MM.1S (cell line): ENCODE measurements at places on chromosomes 11 and 22.
A peak's percentile ranks its signal among the peaks of the same experiment; 100 is the strongest.

DNA sequence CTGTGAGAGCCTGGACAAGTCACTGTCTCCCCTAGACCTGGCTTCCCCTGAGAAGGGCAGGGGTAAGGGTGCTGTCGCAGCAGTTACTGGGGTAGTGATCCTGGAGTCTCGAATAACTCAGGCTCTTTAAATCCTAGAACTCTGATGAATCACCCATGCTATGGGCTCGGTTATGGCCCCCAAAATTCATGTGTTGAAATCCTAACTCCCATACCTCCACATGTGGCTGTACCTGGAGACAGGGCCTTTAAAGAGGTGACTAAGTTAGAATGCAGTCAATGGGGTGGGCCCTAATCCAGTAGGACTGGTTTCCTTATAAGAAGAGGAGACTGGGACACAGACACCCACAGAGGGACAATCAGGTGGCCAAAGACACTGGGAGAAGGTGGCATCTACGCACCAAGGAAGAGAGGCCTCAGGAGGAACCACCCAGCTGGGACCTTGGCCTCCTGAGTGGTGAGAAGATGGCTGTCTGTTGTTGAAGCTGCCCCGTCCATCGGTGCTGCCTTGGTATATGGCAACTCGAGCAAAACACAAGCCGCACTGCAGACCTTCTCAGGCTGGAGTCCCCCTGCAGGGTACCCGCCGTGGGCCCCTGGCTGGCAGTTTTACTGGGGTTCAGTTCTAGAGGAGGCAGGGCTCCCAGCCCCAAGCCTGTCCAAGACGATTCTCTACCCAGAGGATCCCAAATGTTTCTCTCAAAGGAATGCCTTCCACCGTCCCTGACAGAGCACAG lies 48.8 kb upstream of the SHISAL1 start:
- no peak for DNase-seq

GRCh38 chr11:134266440-134266839 lies 9.7 kb upstream of the GLB1L3 start:
- no peak for DNase-seq

DNA sequence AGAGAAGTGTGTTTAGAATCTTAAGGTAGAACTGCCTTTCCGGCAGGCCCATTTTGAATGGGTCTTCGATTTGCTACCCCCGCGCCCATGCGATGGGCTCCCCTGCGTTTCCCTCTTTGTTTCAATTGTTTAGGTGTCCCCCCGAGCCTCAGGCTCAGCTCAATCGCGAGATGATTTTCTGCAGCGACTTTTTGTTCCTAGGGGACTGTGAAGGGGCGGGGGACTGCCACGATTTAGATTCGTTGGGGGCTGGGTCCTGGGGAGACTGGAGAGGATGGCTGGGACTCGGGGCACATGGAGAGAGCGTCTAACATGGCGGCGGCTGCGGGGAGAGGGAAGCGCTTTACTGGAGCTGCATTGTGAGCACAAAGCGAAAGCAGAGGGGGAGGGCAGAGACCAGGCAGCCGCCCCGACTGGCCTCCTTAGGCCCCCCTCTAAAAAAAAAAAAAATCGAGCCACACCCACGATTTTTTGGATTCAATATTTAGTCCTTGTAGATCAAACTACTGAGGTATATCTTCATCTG lies 1.7 kb downstream of the CAPRIN1 start:
- DNase-seq = peak; percentile 79

DNA sequence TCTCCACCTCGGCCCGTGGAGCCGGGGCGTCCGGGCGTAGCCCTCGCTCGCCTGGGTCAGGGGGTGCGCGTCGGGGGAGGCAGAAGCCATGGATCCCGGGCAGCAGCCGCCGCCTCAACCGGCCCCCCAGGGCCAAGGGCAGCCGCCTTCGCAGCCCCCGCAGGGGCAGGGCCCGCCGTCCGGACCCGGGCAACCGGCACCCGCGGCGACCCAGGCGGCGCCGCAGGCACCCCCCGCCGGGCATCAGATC lies 439 bp downstream of the YAP1 start:
- DNase-seq = no peak

GRCh38 chr11:65136515-65137096 lies 2.3 kb upstream of the SYVN1 start:
- DNase-seq = no peak

- DNase-seq = no peak
Measured at GRCh38 chr11:59918480-59918879, 19.8 kb upstream of the OOSP1 start.

DNA sequence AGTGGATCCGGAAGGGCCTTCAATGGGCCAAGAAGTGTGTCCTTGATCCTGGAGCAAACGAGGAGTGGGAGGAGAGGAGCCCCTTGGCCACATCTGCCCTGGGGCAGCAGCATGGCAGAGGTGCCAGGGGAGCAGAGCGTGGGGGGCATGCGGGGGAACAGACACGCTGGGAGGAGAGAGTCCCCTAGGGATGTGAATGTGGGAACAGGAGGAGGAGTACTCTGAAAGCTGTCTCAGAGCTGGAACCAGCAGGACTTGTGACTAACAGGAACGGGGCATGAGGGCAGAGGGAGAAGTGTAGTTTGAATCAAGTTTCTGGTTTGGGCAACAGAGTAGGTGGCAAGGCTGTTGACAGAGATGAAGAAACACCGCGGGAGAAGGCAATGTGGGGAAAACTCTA lies 54.5 kb upstream of the SLC35C1 start:
- no peak for DNase-seq

- DNase-seq = no peak
Measured at GRCh38 chr22:19527861-19528417, 3.7 kb upstream of the CLDN5 start.

GRCh38 chr11:8733852-8734251 lies 51.3 kb downstream of the RPL27A start:
- no peak for DNase-seq

DNA sequence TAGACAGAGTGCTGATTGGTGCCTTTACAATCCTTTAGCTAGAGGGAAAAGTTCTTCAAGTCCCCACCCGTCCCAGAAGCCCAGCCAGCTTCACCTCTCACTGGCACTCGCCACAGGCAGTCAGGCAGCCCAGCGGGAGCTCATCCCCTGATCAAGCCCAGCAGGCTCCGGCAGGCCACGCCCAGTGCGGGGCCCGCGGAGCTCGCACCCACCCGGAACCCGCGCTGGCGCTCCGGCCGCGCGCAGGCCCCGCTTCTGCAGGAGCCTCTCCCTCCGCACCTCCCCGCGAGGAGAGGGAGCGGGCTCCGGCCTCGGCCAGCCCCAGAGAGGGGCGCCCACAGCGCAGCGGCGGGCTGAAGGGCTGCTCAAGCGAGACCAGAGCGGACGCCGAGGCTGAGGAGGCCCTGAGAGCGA lies 202.4 kb upstream of the PDGFD start:
- no peak for DNase-seq

- no peak for DNase-seq
Measured at GRCh38 chr22:43163241-43163795, 12.0 kb downstream of the TSPO start.
